ENCODE measurements at places on chromosomes 5 and 9.

- DNase-seq: no peak
Observed at GRCh38 chr9:129520082-129520481, 100.8 kb downstream of the C9orf50 start.

- DNase-seq: peak; percentile 74
Observed at GRCh38 chr5:127229185-127229889, 61.3 kb upstream of the MEGF10 start.

- DNase-seq: peak; percentile 4
Observed at GRCh38 chr5:88172847-88173758, 95.5 kb downstream of the TMEM161B start.

- DNase-seq: no peak
Observed at GRCh38 chr5:42022383-42022972, 97.4 kb downstream of the FBXO4 start.

DNA sequence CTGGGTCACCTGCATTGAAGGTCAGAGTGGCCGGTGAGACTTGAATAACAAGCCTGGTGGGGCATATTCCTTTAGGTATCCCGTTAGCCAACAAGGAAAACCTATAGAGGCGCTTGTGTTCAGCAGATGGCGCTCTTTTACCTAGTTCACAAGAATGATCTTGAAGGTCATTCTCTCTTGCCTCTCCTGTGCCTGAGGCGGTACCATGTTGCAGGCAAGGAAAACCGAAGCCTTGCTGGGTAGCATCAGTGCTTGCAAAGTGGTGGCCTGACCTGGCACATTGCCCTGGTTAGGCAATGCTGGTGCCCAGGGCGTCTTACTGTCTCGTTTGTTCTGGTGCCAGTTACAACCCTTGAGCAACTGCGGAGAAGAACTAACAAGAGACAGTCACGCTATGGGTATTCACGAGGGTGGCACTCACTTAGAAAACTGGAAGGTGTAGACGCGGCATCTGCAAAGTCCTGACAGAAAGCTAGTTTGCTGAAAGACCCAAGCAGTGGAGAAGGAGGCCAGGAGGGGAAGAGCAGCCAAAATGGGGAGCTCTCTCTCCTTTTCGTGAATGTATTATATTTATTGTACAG, 56.7 kb downstream of the AOPEP start:
- peak; percentile 100 for DNase-seq

DNA sequence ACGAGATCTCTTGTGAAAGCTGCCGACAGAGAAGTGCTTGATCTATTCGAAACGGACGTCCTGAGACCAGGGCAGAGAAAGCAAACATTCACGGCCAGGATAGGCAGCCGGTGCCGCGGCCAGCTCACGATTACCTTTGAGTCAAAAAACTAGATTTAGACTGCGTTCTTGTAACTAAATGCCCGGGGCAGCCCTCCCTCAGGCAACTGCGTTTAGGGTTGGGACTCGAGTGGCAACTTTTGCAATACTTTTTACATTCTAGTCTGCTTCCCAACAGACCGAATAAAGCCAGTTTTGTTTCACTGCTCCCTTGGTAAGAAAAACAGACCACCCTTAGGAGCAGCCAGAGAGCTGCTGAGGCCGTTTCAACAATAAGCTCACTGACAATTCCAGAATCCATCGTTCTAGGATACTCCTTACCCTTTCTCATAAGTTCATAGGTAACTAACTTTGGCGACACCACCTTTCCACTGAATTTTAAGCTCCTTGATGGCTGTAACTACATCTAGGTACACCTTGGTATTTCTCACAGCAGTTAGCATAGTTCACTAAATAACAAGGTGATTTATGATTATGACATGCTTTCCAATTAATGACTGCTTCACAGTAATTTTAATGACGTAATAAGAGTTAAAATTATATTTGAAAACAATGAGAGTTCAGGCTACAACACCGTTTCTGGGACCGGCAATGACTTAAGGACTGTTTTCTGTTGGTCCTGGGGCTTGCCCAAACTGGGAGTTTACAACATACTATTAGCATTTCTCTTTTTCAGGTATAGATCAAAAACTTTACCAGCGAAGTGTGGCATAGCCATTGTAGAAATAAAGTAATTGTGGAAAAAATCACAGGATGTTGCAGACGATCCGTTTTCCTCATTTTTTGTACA, 899 bp upstream of the RAPGEF6 start:
- peak; percentile 14 for DNase-seq

- DNase-seq: no peak
Observed at GRCh38 chr9:134724202-134724911, 82.8 kb downstream of the COL5A1 start.

DNA sequence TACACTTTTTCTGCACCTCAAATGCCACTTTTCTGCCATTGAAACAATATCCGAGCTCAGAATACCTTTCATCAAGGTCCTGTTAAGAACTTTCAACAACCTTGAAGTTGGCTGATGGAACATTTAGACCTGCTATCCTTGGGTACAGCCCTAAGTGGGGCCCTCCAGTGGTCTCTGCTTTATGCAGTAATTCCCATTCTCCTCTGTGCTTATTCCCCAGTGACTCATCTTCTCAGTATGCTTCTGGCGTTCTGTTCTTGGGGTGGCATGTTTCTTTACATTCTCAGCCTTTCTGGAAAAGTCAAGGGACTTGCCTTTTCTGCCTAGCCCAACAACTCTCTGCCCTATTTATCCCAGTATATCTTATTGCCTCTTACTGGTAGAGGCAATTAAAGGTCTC, 7.1 kb downstream of the ANP32B start:
- DNase-seq: peak; percentile 58

- peak; percentile 50 for DNase-seq
Observed at GRCh38 chr9:77751341-77752091, 103.4 kb upstream of the GNA14 start.

- DNase-seq: no peak
Observed at GRCh38 chr5:132056610-132057497, 3.6 kb upstream of the IL3 start.

- no peak for DNase-seq
Observed at GRCh38 chr5:99607124-99607523, 678.3 kb upstream of the CHD1 start.

GRCh38 chr5:32642276-32643002, 57.1 kb downstream of the SUB1 start:
- peak; percentile 64 for DNase-seq

GRCh38 chr5:148312153-148312552, at the start of gene SPINK7:
TSS of gene SPINK7 (plus strand) at chr5:148312423. CDS start at chr5:148312484, 61 bp downstream.
- DNase-seq: peak; percentile 8

- no peak for DNase-seq
Observed at GRCh38 chr5:163089230-163089629, 348.2 kb upstream of the CCNG1 start.

- peak; percentile 60 for DNase-seq
Observed at GRCh38 chr9:124894741-124895170, 32.8 kb downstream of the ARPC5L start.

- no peak for DNase-seq
Observed at GRCh38 chr5:103108086-103108485, 11.9 kb downstream of the GIN1 start.

- no peak for DNase-seq
Observed at GRCh38 chr9:71353720-71354119, 232.3 kb upstream of the TRPM3 start.

DNA sequence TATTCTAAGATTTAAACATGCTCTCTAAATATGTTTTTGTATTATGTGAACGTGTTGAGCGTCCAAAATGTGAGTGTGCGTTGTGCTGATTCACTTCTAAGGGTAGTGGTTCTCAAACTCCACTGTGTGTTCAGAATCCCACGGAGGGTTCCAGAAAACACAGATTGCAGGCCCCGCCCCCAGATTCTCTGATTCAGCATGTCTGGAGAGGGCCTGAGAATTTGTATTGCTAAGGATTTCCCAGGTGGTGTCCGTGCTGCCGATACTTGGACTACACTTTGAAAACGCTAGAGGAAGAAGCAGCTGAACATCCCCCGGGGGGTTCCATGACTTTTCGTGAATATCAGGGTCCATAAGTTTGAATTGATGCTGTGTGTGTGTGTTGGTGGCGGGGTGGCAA, 1043.2 kb upstream of the WWC1 start:
- DNase-seq: no peak

DNA sequence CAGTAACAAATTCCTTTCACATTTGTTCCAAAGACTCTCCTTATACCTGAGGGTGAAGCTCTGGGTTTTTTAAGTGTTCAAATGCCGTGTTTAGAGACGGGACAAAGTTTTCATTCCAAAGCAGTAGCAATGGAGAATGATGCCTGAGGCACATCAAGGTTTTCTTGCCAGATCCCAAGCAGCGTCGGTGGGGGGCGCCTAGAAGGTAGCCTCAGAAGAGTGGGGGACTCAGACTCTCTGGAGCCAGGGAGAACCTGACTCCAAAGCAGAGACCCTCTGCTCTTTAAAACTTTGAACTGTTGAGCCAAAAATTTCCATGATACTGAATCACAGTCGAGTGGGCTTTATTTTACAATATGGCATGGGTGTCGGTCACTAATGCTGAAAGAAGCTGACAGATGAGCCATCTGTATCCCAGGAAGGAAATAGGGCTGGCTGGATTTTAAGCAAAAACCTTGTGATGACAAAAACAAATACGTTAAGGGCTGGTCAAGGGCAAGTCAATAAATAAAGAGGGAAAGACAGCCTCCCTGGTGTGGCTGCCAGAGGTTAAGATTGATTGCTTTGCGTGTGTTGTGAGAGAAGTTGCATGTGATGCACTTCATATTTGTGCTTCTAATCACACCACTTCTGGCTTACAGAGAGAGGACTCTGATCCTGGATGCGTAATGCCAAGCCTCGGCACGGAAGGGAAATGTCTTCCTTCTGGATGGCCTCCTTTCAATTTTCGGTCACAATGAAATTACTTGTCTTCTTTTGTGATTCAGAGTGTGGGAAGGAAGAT, 161.1 kb upstream of the EFNA5 start:
- no peak for DNase-seq

- DNase-seq: no peak
Observed at GRCh38 chr5:96381526-96381925, 51.5 kb downstream of the PCSK1 start.

- peak; percentile 18 for DNase-seq
Observed at GRCh38 chr9:94084314-94084713, at the start of gene PTPDC1. TSS of gene PTPDC1 (plus strand) at chr9:94084464. CDS start at chr9:94084531, 67 bp downstream.

DNA sequence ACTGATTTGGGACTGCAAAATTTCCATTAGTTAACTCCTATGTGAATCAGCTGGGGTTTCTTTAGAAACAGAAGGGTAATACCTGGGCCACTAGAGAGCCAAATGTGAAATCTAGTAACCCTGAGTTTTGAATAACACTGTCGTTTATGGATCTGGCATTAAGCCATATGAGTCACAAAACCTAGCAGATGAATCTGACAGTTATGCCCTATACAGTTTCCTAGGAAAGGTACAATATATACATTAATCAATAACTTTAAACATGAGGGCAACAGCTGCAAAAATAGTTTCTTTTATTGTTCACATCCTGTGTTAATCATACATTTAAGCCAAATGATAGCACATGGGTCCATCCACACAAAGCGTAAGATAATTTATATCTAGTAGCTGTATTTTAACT, 56.9 kb downstream of the PAM start:
- DNase-seq: peak; percentile 74

DNA sequence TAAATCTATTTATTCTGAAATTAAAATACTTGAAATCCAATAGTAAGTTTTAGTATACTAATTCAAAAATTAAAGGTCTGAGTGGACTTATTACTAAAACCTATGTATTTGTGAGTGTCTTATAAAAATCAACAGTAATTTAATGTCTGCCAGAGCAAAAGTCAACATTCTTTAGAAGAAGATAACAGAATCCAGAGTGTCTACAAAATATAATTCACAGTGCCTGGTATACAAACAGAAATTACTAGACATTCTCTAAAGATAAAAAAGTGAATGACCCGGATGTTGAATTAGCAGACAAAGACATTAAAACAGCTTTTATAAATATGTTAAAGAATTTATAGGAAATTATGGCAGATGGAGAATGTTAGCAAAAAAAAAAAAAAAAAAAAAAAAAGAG, 22.4 kb upstream of the IRX4 start:
- DNase-seq: no peak

DNA sequence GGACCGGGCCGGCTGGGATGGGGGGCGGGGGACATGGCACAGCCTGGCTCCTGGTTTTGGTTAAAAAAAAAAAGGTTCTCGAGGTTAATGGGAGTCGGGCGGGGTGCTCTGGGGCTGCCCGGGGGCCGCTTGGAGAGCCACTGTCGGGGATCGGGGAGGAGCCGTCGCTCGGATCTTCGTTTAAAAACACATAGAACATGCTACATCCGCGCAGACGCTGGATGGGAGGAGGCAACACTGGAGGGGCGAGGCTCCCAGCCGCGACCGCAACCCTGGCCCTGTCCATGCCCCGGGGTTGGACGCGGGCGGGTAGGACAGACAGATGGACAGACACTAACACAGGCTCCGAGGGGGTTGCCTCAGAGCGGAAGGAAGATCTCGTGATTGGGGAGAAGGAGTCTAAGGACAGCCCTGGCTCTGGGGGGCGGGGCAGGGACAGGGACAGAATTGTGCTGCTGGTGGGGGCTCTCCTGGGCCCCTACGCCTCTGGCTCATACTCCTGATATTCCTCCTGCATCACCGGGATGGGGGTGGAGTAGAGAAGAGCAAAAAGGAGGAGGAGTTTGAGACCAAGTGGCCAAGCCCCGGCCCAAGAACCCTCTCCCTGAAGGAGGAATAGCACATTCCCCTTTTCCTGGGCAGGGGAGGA, 9.9 kb downstream of the SNCB start:
- no peak for DNase-seq

- peak; percentile 92 for DNase-seq
Observed at GRCh38 chr5:125668884-125669283, 754.3 kb upstream of the GRAMD2B start.

DNA sequence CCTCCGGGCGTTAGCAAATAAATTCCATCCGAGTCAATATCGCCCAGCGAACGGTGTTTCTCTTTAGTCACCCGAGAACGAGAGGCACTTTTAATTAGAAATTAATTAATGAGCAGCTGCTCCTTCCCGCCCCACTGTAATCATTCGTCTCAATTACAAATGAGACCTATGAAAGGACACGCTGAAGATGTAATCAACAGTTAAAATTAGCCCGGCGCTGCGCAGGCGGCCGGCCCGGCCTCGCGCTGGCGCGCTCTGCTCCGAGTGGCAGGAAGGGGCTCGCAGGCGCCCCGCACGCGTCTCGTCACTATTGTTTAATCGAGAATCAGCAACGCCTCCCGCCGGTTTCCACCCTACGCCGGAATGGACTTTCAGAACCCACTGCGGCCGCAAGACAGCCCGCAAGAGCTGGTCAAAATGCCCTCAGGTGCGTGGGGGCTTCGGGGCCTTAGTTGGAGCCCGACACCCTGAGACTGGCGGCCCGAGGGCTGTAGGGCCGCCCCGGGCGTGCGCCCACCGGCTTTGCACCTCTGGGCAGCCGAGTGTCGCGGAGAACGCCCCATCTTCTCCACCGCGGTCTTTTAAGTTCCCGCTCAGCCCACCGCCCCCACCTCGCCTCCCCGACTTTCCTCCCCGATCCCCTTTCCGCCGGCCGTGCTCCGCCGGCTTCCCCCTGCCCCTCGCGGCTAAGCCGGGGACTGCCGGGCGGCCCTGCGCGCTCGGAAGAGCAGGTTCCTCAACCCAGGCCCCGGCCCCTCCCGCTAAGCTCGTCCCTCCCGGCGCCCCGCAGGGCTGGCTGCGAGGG, 597 bp upstream of the IRX4 start:
- DNase-seq: peak; percentile 58

- DNase-seq: no peak
Observed at GRCh38 chr5:79517601-79518000, 3.7 kb upstream of the HOMER1 start.

- no peak for DNase-seq
Observed at GRCh38 chr5:10703676-10704075, 57.4 kb downstream of the DAP start.

- DNase-seq: peak; percentile 40
Observed at GRCh38 chr5:97851036-97851435, 668.0 kb upstream of the RIOK2 start.
